Activated CD4-positive, alpha-beta T cell treated with anti-CD3 and anti-CD28 coated beads, Interleukin-2, amount 50 U/mL, for 4 hours (primary cell): ENCODE measurements at places on chromosomes 2 and 18.
A peak's percentile ranks its signal among the peaks of the same experiment; 100 is the strongest.

DNA sequence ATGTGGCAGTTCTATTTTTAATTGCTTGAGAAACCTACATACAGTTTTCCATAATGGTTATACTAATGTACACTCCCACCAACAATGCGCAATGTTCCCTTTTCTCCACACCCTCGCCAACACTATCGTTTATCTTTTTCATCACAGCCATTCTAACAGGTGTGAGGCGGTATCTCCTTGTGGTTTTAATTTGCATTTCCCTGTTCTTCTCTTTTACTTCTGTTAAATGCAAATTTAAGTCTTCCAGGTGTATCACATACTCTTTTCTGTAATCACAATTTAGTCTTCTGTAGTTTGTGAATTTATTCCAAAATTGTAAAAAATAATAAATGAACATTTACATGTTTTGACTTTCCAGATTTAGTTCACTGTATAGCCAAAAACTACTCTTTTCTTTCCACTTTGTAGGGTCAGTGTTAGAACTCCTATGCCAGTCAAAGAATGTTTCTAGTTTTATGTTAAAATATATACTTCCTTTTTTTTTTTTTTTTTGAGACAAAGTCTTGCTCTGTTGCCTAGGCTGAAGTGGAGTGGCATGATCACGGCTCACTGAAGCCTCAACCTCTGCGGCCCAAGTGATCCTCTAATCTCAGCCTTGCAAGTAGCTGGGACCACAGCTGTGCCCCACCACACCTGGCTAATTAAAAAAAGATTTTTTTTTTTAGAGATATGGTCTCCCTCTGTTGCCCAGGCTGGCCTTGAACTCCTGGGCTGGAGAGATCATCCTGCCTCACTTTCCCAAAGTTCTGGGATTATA lies 15.4 kb upstream of the ACYP2 start:
- no peak for DNase-seq

GRCh38 chr2:32314886-32315285 lies 37.2 kb downstream of the YIPF4 start:
- no peak for DNase-seq

DNA sequence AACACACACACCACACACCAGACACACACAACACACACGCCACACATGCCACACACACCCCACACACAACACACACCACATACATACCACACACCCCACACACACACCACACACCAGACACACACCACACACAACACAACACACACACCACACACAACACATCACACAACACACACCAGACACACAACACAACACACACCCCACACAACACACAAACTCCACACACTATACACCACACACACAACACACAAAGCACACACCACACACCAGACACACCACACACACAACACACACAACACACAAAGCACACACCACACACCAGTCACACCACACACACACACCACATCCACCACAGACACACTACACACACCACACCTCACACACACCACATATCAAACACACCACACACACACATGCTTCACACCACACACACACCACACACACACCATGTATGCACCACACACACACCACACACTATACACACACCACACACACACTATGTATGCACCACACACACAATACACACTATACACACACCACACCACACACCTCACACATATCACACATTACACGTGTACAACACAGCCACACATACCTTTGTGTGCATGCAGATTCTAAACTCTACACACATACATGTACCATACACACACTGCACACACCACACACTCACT lies 72.2 kb downstream of the TMEM18 start:
- DNase-seq: no peak

GRCh38 chr18:58887613-58887963 lies 22.9 kb downstream of the ZNF532 start:
- no peak for DNase-seq

DNA sequence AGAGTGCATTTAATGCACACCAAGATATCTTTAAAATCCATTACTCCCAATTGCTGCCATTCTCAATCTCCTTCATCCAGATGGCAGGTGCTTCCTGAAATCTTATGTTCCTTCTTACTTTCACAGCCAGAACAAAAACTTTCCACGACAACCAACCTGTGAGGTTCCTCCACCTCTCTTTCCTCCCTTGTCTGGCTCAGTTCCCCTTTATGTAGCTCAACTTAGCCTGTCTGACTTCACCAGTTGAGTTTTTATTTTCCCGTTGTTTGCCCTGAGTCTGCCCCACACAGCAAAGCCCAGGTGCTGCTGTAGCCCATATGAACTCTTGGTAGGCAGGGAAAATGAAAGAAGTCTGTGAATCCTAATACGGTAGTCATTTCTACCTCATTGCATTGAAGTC lies 112.5 kb downstream of the MREG start:
- DNase-seq: no peak

DNA sequence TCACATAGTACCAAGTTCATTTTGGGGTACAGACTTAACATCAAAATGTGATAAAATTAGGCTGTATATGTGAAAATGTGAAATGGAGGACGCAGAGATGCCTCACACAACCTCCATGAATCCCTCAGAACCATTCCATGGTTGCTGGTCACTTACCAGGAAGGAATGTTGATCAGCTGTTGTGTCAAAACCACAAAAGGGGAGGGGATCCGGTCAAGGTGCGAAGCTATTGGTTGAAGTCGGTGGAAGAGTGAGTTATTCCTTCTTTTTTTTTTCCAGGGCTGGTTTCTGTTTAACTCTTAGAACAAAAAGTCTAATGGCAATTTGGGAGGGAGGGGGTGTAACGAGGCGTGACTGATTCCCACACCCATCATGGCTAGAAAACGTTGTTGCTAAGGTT lies 32.3 kb upstream of the REG3A start:
- DNase-seq: no peak

- DNase-seq: no peak
Observed at GRCh38 chr2:61632276-61633169, 94.4 kb upstream of the XPO1 start.

DNA sequence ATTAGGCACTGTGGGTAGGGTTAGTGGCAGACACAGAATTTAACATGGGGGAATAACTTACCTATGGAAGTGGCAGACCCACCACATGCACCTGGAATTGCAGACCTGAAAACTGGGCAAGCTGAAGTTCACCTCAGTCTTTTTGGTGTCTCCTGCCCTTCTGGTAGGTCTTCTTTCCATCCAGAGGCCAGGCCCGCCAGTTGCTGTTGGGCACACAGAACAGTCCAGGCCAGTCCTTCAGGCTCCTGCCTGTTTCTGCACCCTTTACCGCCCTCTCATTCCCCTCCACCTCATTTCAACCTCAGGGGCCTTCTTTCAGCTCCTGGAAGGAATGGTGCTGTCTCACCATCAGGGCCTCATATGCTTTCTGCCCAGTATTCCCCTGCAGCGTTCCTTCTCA lies 358.9 kb upstream of the ETAA1 start:
- DNase-seq: no peak

DNA sequence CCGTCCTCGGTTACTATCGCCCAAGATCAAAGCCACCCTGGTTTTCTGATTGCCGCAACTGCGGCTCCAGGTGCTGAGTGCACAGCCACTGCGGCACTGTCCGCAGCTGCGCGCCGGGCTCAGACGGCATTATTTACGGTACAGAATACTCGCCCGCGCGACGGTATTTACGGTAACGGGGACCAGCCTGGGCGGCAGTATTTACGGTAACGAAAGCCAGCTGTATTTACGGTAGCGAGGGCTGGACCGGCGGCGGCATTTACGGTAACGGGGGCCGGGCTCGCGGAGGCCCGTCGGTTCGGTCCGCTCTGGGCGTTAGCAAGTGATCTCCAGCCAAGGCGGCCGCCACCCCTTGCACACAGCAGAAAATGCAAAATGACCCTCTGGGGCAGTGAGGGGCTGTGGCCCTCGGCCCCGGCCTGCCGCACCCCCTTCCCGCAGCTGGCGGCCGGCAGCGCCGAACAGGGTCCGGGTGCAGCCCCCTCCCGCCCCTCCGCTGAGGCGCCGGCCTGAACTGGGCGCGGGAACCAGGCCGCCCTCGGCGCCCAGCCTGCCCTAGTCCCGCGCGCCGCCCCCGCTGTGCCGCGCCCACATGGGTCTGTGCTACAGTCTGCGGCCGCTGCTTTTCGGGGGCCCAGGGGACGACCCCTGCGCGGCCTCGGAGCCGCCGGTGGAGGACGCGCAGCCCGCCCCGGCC lies at the start of gene GNAL:
Gene GNAL (plus strand): TSS at position 293 of the 697 bp plus-strand sequence. CDS start 300 bp downstream, at position 593.
- DNase-seq: peak; percentile 27

GRCh38 chr2:221309892-221310583 lies 262.1 kb downstream of the EPHA4 start:
- DNase-seq: no peak

- DNase-seq: no peak
Observed at GRCh38 chr2:98663511-98664090, 55.2 kb downstream of the UNC50 start.

DNA sequence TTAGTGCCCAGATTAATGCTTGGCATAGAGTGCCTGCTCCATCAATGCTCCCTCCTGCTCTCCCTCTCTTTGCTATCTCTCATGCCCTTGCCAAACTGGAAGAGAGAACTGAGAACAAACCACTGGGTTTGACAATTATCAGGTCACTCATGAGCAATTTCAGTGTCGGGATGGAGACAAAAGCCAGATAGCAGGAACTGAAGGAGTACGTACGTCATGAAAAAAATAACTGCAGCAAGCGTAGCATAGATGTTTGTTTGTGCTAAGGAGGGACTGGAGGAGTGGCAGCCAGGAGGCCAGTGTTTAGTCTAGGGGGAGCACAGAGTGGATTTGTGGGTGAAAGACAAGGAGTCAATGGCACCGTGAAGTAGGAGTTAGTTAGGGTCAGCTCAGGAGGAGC lies 113.3 kb downstream of the POLE4 start:
- no peak for DNase-seq

DNA sequence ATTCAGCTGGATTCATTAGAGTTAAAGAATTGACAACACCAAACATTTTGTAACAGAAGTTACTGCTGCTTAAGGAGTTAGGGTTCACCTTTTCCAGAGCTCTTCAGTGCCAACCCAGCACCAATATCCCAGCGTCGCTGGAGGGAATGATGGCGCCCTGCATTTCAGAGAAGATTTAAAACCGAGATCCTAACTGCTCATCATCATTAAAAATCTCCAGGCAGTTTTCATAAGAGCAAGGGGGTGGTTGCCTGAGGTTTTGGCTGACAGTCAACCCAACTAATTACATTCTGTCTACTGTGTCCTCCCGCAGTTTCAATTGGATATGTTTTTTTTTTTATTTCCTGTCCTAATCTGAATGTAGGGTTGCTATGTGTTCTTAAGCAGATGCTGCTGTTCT lies 509.6 kb upstream of the TCF4 start:
- DNase-seq: no peak

DNA sequence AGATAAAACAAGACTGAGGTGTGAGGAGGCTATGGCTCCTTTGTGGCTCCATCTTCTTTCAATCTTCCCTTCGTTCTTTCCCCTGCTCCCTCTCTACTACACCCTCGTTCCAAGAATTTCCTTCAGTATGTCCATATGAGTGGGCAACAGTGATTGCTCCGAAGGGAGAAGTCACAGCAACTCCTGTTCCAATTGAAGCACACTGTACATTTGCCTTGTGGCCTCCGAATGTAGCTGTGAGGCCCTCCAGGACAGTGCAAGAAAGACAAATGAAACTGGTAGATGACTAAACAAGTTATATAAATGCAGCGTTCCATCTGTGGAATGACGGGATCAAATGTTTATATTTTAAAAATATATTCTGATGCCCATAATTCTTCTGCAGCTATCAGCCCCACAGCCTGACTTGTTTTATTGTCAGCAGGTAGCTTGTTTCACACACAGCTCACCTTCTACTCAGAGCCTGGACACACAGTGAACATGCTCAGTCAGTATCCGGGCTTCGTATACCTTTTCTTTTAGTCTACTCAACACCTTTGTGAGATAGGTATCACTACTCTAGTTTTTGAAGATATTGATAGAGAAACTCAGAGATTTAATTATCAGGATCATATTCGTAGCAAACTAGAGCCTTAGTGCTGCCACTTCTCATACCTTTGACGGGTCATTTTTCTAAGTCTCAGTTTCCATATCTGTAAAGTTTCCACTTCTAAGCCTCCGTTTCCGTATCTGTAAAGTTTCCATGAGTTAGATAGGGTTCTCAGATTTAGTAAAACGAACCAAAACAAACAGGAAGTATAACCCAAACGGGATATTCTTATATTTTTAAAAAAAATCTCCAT lies 216.7 kb upstream of the STON1 start:
- DNase-seq: no peak

GRCh38 chr2:106208874-106209273 lies 14.8 kb upstream of the UXS1 start:
- DNase-seq: no peak

GRCh38 chr2:127659408-127660290 lies 13.7 kb downstream of the GPR17 start:
- DNase-seq: no peak

- DNase-seq: no peak
Observed at GRCh38 chr2:16429431-16430145, 236.0 kb downstream of the CYRIA start.

GRCh38 chr2:240259924-240260529 lies 119.6 kb upstream of the OTOS start:
- no peak for DNase-seq

GRCh38 chr2:130819608-130820278 lies 17.0 kb upstream of the ARHGEF4 start:
- no peak for DNase-seq

DNA sequence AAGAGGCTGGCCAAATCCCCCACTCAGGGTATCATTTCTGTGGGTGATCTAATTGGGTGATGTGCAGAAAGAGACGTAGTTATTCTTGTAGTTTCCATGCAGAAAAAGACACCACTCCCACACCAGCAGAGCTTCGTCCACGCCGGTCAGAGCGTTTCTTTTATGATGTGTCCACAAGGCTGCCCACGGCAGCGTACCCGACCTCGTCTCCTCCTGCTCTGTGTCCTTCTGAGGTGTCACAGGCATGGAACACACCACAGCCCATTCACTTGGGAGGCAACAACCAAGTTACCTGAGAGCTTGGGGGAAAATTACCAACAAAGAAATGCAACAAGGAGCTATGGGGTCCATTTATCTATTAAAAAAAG lies 131.3 kb downstream of the PXDN start:
- no peak for DNase-seq

- DNase-seq: no peak
Observed at GRCh38 chr2:106631281-106631680, 144.1 kb downstream of the CD8B2 start.

- no peak for DNase-seq
Observed at GRCh38 chr2:226904592-226904991, 68.7 kb downstream of the RHBDD1 start.

DNA sequence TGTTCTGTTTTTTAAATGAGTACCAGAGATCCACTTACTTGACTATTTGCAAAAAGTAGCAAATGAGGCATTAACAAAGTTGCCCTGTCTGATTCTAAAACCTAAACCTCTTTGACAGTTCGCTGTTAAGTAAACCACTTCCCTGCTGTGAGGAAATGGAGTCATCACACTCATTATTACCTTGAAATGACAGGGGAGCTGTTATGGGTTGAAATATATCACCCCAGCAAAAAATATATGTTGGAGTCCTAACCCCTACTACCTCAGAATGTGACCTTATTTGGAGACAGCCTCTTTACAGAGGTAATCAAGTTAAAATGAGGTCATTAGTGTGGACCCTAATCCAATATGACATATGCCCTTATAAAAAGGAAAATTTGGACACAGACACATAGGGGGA lies 36.1 kb downstream of the DHRS9 start:
- no peak for DNase-seq
